Uterus (tissue), 4 donors: ENCODE measurements at places on chromosomes 12 and 14. TPM values are rescaled to one million over a fixed set of nuclear protein-coding genes. Genes with fewer than 3 reads are reported as not detected.
A peak's percentile ranks its signal among the peaks of the same experiment; 100 is the strongest.

DNA sequence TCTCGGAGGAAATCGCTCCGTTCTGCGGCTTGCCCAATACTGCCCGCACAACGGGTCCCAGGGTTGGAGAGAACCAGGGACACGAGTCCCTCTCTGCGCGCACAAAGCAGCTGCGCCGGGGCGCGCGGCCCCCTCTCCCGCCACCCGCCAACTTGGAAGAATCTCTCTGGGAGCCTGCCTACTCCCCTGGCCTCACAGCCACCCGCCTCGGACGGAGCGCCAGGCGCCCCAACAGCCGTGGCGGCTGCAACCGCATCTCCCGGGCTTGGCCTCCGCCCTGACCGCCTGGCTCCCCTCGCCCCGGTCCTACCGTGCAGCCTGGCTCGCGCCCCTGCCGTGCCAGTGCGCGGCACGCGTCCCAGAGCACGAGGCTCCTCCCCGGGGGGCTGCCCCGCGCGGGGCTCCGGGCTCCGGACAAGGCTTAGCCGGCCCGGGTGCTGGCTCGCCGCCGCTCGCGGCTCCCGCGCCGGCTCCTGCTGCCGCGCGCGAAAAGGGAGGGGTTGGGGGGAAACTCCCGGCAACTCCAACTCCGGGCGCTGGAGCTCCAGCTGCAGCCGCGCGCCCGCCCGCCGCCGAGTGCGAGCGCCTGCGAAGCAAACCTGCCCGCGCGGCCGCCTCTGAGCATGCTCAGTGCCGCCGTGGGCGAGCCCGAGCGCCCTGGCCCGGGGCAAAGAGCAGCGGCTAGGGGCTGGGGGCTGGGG lies at the start of gene STXBP6:
Gene STXBP6, minus strand, starts transcription at position 580 of the 701 bp plus-strand sequence. CDS start 75,329 bp downstream, outside the sequence.
- peak; percentile 39 for DNase-seq

DNA sequence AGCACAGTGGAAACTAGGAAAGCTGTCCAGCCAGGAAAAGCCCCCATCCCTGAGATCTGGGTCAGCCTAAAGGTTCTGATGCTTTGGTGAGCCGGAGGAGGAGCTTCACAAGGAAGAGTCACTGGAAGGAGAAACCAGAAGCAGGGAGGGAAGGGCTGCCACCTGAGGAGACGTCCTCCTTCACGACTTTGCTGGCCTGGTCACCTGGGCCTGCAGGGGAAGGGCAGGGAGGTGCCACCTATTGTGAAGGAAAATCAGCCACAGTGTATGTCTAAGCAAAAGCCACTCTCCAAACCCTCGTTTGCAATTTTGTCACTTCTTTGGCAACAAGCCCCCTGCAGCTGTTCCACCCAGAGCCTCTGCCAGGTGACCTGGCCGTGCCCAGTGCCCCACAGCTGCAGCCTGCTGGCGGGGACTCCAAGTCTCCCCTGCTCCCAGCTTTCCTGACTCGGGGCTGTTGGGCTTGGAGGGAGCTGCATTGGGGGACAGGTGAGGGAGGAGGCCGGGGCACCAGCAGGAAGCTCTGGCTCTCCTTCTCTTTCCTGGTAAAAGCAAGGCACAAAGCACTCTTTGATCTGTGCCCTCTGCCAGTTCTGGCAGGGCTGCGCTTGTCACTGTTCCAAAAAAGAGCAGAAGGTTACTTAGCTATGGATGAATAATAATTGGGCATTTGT lies 120.9 kb upstream of the BCL2L14 start:
- peak; percentile 18 for DNase-seq

Gene SCN8A
- 1.3 TPM for total RNA-seq

GRCh38 chr12:128976120-128976738 lies 123.0 kb downstream of the GLT1D1 start:
- DNase-seq, result no peak

Gene GPR137C
- total RNA-seq, result not detected
